ENCODE measurements at places on chromosomes 7 and 10. TPM values are rescaled to one million over a fixed set of nuclear protein-coding genes. Genes with fewer than 3 reads are reported as not detected.

KEL gene
- not detected for total RNA-seq

SCART1 gene
- 3.7 TPM for total RNA-seq

GPR15LG gene
- not detected for total RNA-seq

SPOCK2 gene
- 2.0 TPM for total RNA-seq

C1QL3 gene
- not detected for total RNA-seq

RGS10 gene
- 51.1 TPM for total RNA-seq

DRGX gene
- total RNA-seq, result not detected

FAM241B gene
- 0.09 TPM for total RNA-seq

CFTR gene
- total RNA-seq, result not detected

FAM237B gene
- not detected for total RNA-seq

PLEKHA1 gene
- total RNA-seq, result 9.0 TPM

HABP2 gene
- total RNA-seq, result not detected

SMARCD3 gene
- 31.8 TPM for total RNA-seq

ASIC3 gene
- total RNA-seq, result not detected

PAX4 gene
- not detected for total RNA-seq

ITIH5 gene
- total RNA-seq, result 0.17 TPM

MCM10 gene
- total RNA-seq, result 0.34 TPM

OR2A7 gene
- 0.09 TPM for total RNA-seq

CACNA2D1 gene
- total RNA-seq, result 33.3 TPM

RAB19 gene
- not detected for total RNA-seq

NYAP1 gene
- total RNA-seq, result 2.0 TPM

ACSL5 gene
- total RNA-seq, result 3.3 TPM

HMX3 gene
- total RNA-seq, result 0.16 TPM

IL6 gene
- total RNA-seq, result 0.94 TPM

NODAL gene
- not detected for total RNA-seq

POLR2J2 gene
- 3.5 TPM for total RNA-seq

KRIT1 gene
- total RNA-seq, result 40.2 TPM

SH3PXD2A gene
- 12.0 TPM for total RNA-seq

GJD4 gene
- total RNA-seq, result not detected

GPR26 gene
- not detected for total RNA-seq

SPDYE8 gene
- total RNA-seq, result not detected

STAMBPL1 gene
- total RNA-seq, result 14.5 TPM

GBX1 gene
- total RNA-seq, result not detected

BMI1 gene
- 31.8 TPM for total RNA-seq

FASTK gene
- total RNA-seq, result 57.5 TPM

GTPBP4 gene
- 21.1 TPM for total RNA-seq

FOXL3 gene
- not detected for total RNA-seq

CFAP43 gene
- total RNA-seq, result 0.16 TPM

NUTM2B gene
- 0.16 TPM for total RNA-seq

CTBP2 gene
- 81.8 TPM for total RNA-seq

ASNS gene
- 27.0 TPM for total RNA-seq

RADIL gene
- total RNA-seq, result 0.26 TPM

SEMA3D gene
- total RNA-seq, result 4.0 TPM

NUTM2E gene
- total RNA-seq, result not detected

FEZF1 gene
- not detected for total RNA-seq

NUDT1 gene
- 25.4 TPM for total RNA-seq
